ENCODE measurements at places on chromosomes 16 and 17.

DNA sequence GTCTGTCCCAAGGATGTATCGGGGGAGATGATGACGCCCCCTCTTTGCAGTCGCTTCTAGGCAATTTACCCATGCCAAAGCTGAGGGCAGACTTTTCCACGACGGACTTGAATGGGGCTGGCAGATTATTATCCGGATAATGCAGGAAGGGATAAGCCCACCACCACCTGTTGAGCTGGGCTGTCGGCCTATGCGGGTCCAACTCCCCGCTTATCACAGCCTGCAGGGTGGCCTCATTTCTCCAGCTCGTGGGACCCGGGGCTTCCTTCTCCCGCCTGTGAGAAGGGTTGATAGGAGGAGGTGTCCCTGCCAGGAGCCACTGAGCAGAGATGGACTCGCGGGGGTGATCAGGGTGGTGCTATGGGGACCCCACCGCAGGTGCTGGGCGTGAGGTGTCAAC is 559 bp downstream of the CACNG5 start:
- DNase-seq, result no peak

- DNase-seq, result no peak
Observed at GRCh38 chr17:6592173-6592572, 35.8 kb upstream of the PITPNM3 start.

GRCh38 chr17:57027852-57028251 is 49.9 kb downstream of the SCPEP1 start:
- no peak for DNase-seq

DNA sequence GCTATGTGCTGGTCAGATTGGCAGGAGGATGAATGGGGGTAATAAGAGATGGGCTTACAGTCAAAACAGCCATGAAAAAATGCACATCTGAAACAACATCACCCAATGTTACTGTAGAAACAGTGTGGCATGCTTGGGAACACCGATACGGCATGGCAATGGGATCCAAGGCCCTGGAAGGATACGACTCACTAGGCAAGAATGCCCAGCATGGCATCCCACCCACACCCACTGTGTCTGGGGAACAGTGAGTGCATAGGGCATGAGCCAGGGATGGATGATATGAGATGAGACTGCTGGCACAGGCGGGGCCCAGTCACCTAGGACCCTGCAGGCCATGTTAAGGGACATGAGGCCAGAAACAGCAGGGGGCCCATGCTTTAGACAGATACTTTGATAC is 11.5 kb downstream of the TRIM25 start:
- DNase-seq, result no peak

- DNase-seq, result no peak
Observed at GRCh38 chr17:79355165-79355564, 255.7 kb downstream of the RBFOX3 start.

DNA sequence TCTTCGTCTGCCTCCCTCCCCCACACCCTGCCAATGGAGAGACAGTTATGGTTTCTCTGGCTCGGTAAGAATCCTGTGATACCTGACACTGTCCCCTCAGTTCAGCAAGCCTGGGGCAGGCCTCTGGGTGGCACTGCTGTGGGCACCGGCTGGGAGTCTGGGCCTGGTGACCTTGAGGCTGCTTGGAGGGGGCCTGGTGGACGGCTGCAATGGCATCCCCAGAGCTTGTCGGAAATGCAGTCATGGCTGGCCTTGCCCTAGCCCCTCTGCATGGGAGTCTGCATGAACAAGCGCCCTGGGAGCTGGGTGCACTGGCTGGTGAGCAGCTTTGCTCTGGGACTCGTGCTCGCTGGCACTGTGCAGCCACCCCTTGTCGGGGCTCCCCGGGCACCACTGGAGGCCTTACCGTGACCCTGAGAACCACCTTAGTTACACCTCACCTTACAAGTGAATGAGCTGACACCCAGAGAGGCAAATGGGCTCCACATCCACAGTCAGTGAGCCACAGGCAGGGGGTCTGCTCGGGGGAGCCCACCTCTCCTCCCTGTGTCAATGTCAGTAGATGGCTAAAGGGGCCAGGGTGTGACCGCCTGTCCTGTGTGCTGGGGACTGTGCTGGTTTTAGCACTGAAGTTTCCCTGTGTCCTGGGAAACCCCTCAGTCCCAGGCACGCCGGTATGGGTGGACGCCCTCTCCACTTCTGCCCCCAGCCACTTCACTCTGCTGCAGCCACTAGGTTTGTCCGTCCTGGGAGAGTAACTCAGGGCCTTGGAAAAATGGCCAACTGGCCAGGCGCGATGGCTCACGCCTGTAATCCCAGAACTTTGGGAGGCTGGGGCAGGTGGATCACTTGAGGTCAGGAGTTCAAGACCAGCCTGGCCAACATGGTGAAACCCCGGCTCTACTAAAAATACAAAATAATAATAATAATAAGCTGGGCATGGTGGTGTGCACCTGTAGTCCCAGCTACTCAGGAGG is 1.4 kb downstream of the LGALS3BP start:
- DNase-seq, result no peak

DNA sequence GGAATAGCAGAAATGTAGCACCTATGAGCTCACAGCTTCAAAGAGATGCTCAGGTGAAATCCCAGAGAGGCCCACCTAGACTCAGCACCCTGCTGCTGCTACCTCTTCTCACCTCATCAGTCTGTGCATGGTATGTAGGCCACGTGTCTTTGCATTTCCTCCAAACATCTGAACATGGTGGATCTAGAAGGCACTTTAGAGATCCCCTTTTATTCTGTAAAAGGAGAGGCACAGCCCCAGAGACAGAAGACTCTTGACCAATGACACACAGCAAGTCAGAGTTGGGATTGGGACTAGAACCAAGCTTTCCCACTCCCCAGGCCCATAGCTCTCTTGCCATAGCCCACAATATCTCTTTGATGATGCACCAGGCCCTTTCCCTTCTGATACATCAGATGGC is 19.4 kb upstream of the NKD1 start:
- DNase-seq, result no peak

- no peak for DNase-seq
Observed at GRCh38 chr17:5630434-5630833, 46.1 kb upstream of the NLRP1 start.

- no peak for DNase-seq
Observed at GRCh38 chr16:28898266-28898665, 20.0 kb downstream of the ATP2A1 start.

- peak; percentile 82 for DNase-seq
Observed at GRCh38 chr16:27109666-27110523, 43.2 kb downstream of the C16orf82 start.

DNA sequence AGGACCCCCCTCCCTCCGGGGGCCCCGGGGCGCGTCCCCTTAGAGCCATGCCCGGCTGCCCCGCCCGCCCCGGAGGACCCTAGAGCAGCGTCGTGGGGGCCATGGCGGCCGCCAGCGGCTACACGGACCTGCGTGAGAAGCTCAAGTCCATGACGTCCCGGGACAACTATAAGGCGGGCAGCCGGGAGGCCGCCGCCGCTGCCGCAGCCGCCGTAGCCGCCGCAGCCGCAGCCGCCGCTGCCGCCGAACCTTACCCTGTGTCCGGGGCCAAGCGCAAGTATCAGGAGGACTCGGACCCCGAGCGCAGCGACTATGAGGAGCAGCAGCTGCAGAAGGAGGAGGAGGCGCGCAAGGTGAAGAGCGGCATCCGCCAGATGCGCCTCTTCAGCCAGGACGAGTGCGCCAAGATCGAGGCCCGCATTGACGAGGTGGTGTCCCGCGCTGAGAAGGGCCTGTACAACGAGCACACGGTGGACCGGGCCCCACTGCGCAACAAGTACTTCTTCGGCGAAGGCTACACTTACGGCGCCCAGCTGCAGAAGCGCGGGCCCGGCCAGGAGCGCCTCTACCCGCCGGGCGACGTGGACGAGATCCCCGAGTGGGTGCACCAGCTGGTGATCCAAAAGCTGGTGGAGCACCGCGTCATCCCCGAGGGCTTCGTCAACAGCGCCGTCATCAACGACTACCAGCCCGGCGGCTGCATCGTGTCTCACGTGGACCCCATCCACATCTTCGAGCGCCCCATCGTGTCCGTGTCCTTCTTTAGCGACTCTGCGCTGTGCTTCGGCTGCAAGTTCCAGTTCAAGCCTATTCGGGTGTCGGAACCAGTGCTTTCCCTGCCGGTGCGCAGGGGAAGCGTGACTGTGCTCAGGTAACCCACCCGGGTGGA is 759 bp downstream of the ALKBH5 start:
- no peak for DNase-seq

DNA sequence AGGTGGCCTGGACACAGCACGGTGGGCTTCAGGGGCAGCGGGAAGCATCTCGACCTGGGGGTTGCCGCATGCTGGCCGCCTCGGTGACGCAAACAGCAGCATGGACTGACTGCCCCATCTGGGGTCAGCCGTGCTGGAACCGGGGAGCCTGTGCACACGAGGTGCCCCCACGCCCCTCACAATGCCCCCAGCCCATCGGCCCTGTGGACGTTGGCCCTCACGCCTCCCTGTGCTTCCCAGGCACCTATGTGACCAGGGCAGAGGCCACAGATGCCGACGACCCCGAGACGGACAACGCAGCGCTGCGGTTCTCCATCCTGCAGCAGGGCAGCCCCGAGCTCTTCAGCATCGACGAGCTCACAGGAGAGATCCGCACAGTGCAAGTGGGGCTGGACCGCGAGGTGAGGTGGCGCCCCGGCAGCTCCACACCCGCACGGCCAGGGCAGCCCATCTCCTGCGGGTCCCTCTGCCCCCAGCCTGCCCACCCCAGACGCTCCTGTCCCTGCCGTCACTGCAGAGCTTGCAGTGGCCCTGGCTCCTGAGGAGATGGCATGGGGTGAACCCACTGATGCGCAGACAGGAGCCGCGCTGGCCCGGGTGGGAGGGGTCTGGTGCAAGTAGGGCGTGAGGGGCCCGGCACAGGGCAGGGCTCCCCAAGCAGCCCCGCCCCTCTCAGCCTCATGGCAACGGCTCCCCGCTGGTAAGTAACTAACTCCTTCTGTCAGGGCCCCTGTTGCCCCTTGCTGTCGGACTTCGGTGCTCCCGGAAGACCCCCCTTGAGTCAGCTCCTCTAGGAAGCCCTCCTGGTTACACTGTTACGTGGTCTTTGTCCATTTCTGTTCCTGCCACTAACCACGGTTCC is 13.6 kb downstream of the CDH15 start:
- DNase-seq, result no peak

DNA sequence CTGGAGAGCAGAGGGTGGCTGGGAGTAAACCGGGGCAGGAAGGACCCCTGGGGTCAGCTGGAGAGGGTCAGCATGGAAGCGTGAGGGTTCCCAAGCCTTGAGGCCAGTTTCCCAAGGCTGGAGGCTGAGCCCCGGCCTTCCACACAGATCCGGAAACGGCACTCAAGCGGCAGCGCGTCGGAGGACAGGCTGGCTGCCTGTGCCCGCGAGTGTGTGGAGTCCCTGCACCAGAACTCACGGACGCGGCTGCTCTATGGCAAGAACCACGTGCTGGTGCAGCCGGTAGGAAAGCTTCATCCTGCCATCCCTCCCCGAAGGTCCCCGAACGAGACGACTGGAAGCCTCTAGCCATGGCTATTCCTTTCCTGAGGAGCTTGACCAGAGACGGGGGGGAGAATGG is 26.0 kb downstream of the SGSM2 start:
- DNase-seq, result no peak

DNA sequence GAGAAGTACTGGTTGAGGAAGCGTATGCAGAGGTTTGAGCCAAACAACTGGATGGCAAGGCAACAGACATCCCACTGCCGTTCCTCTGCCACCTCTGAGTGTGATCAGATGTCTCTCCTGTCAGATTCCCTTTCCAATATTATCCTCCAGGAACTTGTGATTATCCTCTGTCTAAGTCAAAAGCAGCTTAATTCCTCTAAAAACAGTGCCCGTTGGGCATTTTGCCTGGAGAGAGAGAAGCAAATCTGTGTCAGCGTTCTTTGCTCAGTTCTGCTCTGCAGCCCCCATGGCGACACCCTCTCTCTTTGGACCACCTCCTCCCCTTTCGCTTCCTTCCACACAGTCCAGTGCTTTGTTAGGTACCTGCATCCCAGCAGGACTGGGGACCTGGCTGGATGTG is 56.1 kb upstream of the TBX2 start:
- DNase-seq, result no peak

DNA sequence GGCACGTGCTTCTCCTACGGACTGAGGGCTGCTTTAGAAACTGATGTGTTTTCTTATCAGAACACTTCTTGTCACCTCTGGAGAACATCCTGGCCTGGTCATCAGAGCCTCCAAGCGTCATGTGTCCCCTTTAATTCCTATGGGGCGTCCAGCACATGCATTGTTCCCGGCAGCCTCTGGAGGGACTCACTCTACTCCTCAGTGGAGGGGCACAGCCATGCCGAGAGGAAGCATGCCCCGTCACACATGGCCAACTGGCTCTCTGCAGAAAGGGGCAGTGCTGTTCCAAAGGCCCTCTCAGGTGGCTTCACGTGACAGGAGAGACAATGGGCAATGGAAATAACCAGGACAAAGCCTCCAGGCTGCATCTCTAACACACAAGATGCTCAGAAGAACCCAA is 31.8 kb downstream of the CDRT15L2 start:
- no peak for DNase-seq

GRCh38 chr17:75913537-75914210 is 9.0 kb upstream of the MRPL38 start:
- DNase-seq, result no peak

DNA sequence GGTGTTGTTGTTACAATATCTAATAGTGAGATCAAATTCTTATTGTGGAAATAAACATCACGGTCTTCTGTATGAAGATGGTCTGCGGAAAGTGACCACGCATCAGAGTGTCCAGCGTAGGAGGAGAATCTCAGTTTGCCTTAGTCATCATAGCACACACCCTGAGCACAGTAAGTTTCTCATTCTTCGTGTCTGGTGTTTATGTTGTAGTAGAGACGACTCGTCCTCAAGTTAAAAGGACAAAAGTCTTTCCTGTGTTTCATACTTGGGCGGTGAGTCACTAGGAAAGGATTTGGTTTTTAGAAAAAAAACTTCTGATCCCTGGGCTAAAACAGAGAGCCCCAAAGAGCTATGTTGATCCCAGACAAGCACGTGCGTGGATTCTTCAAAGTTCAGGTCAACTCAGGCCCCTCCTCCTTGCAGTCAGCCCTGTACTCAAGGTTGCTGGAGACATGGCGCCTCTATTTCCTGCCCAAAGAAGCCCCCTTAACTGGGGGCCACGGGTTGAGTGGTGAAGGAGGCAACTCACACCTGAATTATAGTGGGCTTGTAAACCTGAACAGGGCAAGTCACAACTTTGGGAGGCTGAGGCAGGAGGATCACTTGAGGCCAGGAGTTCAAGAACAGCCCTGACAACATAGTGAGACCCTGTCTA is 170.4 kb downstream of the ZFHX3 start:
- no peak for DNase-seq

GRCh38 chr17:57873261-57874057 is 23.6 kb upstream of the MRPS23 start:
- no peak for DNase-seq

GRCh38 chr17:54901230-54901822 is 674 bp downstream of the TOM1L1 start:
- DNase-seq, result no peak

- DNase-seq, result no peak
Observed at GRCh38 chr17:1562176-1562643, 382 bp downstream of the PITPNA start.

DNA sequence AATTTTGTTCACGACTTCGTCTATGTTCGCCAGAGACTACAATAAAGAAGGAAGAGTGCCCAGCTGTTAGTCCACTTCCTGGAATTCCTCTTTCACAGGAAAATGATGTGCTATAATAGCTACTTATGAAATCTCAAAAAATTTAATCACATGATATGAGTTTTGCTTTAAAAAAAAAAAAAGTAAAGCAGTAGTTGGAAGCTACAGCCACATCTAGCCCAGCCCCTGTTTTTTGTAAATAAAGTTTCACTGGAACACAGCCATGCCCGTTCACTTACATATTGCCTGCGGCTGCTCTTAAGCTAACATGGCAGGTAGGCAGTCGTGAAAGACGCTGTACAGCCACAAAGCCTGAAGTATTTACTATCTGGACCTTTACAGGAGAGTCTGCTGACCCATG is 15.3 kb downstream of the VPS53 start:
- DNase-seq, result no peak

- no peak for DNase-seq
Observed at GRCh38 chr16:83762141-83762991, 45.4 kb upstream of the HSBP1 start.

Data from GM12892 (cell line).